ENCODE measurements at places on chromosomes 3 and 15.

DNA sequence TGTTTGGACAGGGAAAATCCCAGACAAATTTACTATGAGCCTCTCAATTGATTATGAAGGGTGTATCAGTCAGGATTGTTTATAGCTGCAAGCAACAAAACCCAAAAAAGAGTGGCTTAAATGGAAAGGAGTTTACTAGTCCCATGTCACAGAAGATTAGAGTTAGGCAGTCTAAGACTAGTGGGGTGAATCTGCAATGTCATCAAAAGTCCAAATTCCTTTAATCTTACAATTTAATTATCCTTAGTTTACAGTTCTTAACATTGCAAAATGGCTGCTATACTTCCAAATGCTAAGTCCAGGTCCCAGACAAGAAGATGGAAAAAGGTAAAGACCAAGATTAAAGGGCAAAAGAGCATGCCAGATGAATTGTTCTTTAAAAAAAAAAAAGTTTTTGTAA, 143.6 kb downstream of the CD47 start:
- DNase-seq: no peak

DNA sequence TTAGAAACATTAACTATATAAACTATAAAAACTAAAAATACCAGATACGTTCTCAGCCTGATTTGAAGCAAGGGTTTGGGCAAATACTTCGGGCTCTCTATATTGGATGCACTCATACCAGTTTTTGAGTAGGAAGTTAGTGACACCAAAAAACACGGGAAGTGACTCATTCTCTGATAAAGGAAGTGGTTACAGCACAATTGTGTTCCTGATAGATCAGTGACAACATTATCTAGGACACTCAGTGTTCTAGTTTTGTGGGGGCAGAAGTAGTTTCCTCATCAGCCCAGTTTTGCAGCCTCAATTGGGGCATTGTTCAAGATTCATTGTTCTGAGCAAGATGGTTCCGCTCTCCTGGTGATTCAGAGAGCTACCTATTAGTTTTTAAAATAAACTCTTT, 469.6 kb upstream of the DPPA4 start:
- no peak for DNase-seq

DNA sequence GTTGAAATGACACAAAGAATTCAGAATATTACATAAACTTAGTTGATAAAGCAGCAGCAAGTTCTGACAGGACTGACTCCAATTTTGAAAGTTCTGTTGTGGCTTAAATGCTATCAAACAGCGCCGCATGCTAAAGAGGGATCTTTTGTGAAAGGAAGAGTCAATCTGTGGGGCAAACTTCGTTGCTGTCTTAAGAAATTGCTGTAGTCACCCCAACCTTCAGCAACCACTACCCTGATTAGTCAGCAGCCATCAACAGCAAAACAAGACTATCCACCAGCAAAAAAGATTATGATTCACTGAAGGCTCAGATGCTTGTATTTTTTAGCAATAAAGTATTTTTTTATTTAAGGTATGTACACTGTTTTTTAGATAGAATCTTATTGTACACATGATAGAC, 14.2 kb downstream of the CRBN start:
- DNase-seq: no peak

DNA sequence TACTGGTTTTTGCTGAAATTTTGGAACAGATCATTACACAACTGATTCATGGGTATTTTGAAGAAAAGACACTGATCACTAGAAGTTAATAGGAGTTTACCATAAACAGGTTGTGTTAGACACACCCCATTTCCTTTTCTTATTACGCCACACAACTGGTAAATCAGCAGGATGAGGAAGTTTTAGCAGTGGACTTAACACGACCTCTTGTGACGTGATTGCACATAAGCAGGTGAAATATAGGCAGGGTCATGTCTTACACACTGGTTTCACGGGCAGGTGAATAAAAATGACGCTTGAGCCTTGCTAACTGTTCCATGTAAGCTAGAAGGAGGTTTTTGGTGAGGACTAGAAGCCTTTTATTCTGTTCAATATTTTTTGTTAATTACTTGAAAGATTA, 27.1 kb upstream of the TPRG1 start:
- no peak for DNase-seq

DNA sequence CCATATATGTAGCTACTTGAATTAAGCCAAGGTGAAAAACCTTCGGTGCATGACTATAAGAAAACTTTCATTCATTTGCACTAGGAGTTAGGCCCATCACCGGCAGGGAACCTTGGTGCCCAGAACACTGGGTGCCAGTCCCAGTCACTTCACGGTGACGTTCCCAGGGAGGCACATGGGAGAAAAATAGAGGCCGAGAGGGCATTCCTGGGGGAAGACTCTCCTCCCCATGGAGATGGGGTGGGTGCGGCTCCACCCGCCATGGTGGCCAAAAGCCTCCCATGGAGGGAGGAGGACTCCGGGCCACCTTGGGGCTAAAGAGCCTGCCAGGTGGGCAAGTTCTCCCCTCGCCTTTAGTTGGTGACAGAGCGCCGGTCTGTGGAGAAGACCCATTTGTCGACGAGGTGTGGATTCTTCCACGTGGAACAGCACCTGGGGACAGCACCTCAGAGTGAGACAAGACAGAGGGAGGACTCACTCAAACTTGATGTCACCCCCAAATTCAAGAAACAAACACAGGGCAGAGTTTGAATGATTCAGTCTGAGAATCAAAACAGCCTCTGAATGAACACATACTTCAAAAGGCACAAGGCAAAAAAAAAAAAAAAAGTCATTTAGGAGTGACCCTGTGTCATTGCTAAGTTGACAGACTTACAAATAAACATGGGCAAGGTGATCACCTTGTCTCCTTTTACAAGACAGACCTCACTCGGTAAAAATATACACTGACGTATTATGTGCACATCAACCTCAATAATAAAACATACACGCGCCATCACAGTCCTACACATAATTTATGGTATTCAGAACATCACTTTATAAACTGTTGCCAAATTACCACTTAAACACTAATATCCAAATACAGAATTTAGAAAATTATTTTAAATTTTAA, 38.6 kb downstream of the ZXDC start:
- no peak for DNase-seq

- no peak for DNase-seq
Measured at GRCh38 chr15:71357967-71358366, 242.7 kb downstream of the THSD4 start.

GRCh38 chr3:157098121-157098822, 61.7 kb downstream of the CCNL1 start:
- DNase-seq: no peak

DNA sequence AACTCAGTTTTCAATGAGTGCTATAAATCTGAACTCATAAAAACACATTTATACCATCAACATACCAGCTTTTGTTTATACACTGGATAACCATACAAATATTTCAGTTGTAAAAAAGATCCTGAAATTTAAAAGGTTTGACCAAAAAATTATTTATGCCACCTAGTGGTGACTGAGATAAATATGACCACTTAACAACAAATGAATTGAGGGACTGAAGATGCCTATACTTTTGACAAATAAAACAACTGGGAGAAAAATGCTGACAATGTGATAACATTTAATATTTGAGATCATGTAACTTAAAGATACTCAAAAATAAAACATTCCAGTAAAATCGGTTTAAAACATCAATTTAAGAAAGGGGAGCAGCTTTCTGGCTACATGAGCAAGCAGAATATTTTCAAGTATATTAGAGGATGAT, 30.4 kb downstream of the ATG3 start:
- DNase-seq: no peak

DNA sequence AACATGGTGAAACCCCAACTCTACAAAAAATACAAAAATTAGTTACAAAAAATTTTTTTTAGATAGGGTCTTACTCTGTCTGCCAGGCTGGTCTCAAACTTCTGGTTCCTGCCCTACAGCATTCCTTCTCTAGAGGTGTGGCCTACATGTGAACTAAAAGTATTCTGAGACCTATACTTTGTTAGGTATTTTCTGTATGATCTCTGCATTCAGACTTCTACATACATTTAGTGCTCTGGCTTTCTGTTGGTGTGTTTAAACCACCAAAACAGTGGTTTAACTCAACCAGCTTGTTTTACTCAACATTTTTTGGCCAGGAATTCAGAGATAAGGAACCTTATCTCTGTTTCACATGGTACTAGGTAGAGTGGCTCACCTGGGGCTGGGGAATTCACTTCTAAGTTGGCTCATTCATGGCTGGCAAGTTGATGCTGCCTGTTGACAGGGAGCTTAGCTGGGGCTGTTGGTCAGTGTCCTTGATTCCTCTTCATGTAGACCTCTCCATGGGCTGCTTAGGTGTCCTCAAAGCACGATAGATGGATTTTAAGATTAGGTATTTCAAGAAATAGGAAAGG, 41.4 kb upstream of the BSN start:
- DNase-seq: no peak

- no peak for DNase-seq
Measured at GRCh38 chr15:75214293-75215096, 12.8 kb downstream of the C15orf39 start.

DNA sequence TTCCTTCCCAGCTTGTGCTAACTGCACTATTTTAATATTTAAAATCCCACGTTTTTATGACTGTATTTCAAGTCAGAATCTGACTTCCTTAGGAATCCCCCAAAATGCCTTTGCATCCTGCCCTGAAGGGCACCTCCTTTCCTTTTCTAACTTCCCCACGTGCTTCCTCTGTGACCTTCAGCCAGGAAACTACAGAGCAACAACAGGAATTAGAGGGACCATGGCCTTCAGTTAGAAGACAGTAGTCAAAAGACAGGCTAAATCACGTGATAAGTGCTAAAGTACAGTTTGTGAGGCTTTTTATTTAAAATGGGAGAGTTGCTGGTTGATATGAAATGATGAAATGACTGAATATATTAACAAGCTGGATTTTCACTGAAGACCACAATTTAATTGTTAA, 11.8 kb upstream of the ABHD10 start:
- no peak for DNase-seq

DNA sequence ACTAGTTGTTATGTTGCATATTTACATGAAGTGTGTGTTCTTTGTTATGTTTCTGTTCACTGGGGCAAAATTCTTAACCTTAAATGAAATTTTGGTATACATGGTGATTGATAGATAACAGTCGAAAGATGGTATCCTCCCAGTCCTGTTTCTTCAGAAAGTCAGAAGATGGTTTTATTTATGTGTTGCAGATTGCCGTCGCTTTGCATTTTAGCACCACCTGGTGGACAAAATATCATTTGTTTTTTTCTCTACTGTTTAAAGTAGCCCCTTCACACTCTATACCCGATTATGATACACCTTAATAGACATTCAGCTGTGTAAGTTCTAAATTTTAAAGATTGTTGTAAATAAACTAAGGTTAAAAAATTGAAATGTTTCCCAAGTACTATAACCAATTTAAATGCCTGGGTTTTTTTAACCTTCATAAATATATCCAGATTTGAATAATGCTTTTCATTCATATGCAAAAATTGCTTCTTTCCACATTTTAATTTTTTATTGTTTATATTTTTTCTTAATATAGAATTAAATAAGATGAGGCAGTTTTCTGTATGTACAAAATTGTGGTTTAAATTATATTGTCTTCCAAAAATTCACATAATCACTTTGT, 152.2 kb downstream of the ALCAM start:
- DNase-seq: no peak

DNA sequence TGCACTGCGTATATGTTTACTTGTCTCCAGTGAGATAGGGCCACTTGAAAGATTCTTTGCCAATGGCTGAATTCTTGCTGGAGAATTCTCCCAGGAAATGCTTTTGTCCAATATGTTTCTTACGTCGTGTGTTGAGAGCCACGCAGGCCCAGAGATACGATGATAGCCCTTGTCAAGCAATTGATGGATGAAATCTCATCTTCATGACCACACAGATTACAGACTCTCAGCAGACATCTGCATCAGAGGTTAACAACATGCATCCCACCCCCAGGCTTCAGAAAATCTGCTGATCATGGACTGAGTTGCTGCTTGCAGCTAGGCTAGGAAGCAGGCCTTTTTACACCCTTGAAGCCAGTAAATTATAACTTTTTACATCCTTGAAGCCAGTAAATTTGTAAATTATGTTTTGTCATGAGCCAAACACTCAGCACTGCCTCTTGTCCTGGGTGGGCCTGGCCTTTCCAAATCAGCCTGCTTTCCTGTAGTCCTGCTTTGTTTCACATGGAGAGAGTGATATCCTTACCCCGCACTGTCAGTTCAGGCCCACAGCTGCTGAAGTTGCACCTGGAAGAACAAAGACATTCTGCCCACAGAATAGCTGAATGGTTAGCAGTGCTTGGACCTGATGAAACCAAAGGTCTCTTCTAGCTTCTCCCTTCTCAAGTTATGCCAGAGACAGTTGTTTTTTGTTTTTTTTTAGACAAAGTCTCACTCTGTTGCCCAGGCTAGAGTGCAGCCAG, 84.4 kb downstream of the GPR156 start:
- DNase-seq: no peak

- DNase-seq: no peak
Measured at GRCh38 chr3:178117641-178118040, 418.6 kb upstream of the KCNMB2 start.

- DNase-seq: peak; percentile 57
Measured at GRCh38 chr3:115239717-115240116, 92.6 kb upstream of the ZBTB20 start.

GRCh38 chr3:166390303-166390702, 553.1 kb upstream of the BCHE start:
- no peak for DNase-seq

GRCh38 chr15:67405208-67406191, 115.4 kb upstream of the C15orf61 start:
- no peak for DNase-seq

- DNase-seq: no peak
Measured at GRCh38 chr3:191382661-191383060, 52.3 kb upstream of the UTS2B start.

GRCh38 chr3:39396690-39397089, 9.8 kb upstream of the RPSA start:
- DNase-seq: no peak

GRCh38 chr15:98955331-98955730, 52.3 kb downstream of the PGPEP1L start:
- peak; percentile 54 for DNase-seq

DNA sequence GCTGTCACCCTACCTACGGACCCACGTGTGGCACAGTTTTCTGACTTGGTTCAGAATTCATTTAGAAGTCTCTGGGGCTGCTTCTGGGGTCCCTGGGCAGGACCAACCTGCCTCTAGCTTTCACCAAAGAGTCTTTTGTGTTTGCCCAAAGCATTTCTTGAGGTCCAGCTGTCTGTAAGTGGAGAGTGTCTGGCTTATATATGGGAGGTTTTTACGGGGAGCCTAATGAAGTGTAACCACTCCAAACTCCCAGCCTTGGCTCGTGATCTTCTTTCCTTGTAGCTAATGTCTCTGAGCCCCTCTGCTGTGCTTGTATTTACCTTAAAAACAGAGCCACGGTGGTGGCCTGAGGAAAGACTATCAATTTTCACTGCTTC, 109.0 kb upstream of the CTDSPL start:
- DNase-seq: no peak
